NCI-H1092 treated with DMSO at 0.1 percent for 48 hours (cell line): ENCODE measurements at places on chromosomes 5 and 9.

DNA sequence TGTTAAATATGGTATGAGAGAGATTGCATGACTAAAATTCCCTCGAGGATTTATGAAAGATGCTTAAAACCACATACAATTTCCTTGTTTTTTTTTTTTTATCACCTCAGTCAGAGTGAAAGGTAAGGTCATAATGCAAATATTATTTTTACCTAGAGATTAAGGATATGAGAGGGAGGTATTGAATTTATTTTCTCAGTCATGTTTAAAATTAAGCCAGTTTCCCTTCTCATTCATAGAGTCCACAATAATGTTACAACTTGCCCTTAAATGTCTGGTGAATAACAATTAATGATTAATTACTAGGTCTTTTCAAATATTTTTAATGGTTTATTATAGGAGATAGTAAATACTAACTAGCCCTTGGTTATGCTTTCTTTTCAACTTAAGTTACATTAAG lies 144.9 kb upstream of the HAPLN1 start:
- DNase-seq = no peak

DNA sequence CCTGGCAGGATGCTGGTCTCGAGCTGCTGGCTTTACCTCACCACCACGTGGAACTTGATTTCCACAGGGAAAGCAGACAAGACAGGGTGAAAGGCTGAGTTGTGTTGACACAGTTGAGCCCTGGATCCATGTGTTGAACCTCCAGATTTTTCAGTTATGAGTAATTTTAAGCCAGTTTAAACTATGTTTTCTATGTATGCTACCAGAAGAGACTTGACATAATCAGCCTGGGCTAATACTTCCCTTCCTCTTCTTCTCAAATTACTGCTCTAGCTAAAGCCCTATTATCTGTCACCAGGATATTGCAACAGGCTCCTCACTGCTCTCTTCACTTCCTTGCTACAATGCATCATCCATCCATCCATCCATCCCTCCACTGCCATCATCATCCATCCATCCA lies 12.0 kb upstream of the PHYKPL start:
- DNase-seq = no peak

DNA sequence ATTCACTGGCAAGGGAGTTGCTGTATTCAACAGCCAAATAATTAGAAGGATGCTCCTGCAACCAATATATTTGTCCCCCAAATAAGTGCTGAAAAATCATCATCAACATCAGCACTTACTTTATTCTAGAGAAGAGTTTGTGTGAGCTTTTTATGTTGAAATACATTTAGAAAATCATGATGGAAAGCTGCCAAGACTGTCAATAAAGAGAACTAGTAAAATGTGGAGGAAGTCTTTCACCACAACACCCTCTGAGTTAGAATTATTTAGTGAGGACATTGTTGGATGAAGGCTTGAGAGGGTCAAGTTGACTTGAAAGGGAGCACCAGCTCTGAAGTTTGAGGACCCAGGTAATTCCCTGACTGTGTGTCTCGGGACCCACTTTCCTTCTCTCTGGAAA lies 100.2 kb upstream of the TBCA start:
- DNase-seq = no peak

- no peak for DNase-seq
Measured at GRCh38 chr5:176133289-176133870, 104.8 kb upstream of the SIMC1 start.
